ENCODE measurements at places on chromosomes 3 and 15.

DNA sequence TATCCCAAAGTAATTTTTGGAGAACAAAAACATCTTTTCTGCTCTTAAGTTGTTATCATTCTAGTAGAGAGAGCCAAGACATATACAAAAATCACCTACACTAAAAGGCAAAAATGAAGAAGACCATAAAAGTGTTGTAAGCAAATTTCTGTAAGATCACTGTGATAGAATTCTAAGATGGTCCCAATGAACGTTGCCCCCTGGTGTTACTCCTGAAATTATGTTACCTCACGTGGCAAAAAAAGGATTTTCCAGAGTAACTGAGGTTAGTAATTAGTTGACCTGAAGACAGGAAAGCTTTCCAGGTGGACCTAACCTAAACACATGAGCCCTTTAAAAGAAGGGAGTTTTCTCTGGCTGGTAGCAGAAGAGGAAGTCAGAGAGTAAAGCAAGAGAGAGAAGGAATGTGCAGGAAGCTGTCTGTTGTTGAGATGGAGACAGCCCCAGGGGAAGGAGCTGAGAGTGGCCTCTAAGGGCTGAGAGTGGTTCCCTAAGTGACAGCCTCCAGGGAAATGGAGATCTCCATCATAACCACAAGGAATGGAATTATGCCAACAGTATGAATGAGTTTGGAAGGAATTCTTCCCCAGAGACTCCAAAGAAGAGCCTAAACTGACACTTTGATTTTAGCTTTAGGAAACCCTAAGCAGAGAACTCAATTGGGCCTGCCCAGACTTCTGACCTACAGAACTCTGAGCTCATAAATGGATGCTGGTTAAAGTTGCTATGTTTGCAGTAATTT is 205.9 kb downstream of the CD47 start:
- DNase-seq: no peak

GRCh38 chr15:52078876-52079700 is 33.5 kb downstream of the BCL2L10 start:
- DNase-seq: peak; percentile 17

- DNase-seq: no peak
Measured at GRCh38 chr3:38601956-38602550, 47.4 kb downstream of the SCN5A start.

DNA sequence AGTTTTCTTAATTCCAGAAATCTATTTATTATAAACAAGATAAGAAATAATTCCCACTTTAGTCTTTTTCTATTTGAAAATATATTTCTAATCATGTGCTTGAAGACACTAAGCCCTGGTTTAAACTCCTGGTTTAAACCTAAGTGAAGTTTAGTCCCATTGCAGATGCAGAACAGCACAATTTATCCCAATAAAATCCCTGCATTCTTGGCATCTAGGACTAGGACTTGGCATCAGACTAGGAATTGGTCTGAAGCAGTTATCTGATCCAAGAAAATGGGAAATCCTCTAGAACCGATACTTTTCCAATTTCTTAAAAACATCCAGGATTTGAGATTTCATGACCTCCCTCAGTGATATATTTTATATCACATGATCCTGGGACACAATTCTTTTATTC is 168.8 kb upstream of the VEPH1 start:
- no peak for DNase-seq

- no peak for DNase-seq
Measured at GRCh38 chr15:96200357-96200967, 130.0 kb upstream of the NR2F2 start.

GRCh38 chr3:24286405-24286804 is 208.2 kb downstream of the THRB start:
- no peak for DNase-seq

Measured in NCI-H1694 treated with DMSO at 0.1 percent for 48 hours (cell line).